ENCODE measurements at places on chromosomes 11 and 22.
A peak's percentile ranks its signal among the peaks of the same experiment; 100 is the strongest.

- DNase-seq: no peak
Observed at GRCh38 chr11:43217849-43218248, 93.9 kb upstream of the API5 start.

GRCh38 chr11:134036492-134037045, 32.3 kb upstream of the JAM3 start:
- no peak for DNase-seq

- peak; percentile 17 for DNase-seq
Observed at GRCh38 chr11:89529626-89530380, 38.6 kb upstream of the NOX4 start.

DNA sequence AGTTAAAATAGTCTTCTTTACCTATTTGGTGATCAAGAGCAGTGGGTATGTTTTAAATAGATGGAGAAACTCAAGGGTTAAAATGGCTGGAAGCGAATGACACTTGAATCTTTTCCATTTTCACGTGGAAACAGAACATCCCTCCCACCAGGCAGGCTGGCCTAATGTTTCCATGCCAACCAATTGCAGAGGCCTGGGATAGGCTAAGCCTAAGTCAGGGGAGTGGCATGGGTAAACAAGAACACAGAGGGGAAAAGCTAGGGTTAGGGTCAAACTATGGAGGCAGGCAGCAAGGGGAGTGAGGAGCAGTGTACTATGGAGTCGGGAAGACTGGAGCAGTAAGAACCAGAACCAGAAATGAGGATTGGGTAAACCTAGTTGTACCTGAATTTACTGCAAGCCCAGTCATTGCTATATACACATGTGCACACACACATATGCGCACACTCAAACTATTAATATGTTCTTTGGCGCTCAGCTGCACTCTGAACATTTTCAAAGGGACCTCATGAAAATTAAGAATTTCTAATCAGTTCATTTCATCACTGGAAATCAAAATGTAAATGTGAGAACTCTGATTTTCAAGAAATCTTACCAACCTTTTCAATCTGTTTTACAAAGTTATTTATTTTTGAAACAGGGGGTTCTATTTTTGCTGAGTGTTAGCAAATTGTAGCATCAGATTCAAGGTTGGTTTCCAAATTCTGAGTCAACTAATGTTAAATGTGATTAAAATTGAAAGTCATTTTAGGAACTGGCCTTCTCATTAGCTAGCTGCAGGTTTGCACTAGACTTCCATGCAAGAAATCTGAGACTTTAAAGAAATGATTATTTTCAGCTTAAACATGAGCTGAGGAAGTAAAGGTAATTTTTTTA, 327.0 kb upstream of the CCDC90B start:
- no peak for DNase-seq

DNA sequence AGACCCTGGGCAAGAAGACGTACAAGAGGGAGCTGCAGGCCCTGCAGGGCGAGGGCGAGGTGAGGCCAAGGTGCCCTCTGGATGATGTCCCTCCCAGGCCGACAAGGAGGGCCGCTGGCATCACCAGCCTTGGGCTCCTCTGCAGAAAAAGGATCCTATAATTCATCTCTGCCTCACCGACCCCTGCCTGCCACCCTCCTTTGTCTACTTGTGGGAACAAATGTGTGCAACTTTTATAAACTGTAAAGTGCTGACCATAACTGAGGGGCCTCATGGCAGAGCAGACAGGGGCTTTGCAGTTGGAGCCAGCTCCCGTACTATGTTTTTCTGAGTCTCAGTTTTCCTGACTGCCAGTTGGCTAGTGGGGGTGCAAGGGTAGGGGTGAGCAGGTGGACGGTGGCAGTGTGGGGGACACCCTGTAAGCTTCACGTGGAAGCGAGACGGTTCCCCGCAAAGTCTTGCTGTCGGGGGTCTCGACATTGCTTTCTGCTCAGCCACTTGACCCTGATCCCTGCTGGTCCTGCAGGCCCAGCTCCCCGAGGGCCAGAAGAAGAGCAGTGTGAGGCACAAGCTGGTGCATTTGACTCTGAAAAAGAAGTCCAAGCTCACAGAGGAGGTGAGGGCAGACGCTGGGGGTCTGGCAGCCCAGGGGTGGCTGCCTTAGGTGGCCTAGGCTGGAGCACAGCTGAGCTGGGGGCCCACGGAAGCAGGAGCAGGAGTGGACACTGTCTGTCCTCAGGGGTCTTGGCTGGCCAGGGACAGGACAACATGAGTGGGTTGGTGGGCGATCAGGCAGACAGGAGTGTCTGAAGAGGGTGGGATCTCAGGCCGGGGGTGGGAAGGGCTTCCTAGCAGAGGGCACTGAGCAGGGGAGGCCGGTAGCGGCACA, 54.7 kb downstream of the MYO7A start:
- DNase-seq: no peak

DNA sequence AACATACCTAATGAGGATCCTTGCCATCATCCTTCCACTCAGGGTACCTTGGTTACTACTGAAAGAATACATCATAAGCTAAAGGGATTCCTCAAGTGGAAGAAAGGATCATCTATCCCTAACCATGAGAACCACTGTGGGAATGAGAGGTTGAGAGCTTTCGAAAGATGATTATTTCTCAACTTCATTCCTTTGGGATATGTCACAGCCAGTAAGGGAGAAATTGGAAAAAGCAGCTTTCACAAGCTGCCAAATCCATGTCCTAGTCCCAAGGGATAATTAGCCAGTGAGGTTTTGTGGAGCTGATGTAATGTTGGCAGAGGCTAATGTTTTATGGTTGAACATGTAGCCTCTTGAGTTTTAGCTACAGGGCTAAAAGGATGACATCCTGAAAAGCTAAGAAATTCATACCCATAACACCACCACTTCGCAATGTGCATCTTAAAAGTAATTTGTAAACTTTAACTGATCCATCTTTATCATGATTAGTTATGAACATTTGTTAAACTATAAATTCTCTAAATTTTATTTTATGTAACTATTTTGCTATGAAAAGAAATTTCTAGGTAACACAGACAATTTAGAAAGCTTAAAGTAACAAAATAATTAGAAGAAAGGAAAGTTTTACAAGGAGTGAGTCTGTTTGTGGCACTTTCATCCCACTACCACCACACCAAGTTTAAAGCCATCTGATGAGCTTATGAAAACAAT, 123.9 kb downstream of the MRTFA start:
- no peak for DNase-seq

- no peak for DNase-seq
Observed at GRCh38 chr22:29816539-29816938, 21.5 kb downstream of the ASCC2 start.

- no peak for DNase-seq
Observed at GRCh38 chr11:103384652-103385051, 275.4 kb downstream of the DYNC2H1 start.

DNA sequence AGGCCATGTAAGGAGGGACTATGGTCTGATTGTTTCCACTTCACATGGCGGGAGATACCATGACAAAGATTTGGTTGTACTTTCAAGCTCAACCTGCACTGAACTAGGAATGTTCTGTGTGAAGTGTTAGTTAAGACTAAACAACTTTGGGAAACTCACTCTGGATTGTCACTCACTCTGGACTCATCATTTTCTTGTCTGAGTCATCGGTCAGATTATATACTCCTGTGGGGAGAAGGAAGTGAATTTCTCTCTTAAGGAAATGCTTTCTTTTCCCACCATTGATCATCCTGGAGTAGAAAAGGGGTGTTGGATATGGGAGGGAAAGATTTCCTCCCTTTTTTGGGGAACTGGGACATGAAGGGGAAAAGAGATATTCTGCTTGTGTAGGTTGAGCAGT, 26.9 kb upstream of the CAT start:
- DNase-seq: no peak

GRCh38 chr22:29570456-29570855, 10.5 kb downstream of the NIPSNAP1 start:
- DNase-seq: no peak

DNA sequence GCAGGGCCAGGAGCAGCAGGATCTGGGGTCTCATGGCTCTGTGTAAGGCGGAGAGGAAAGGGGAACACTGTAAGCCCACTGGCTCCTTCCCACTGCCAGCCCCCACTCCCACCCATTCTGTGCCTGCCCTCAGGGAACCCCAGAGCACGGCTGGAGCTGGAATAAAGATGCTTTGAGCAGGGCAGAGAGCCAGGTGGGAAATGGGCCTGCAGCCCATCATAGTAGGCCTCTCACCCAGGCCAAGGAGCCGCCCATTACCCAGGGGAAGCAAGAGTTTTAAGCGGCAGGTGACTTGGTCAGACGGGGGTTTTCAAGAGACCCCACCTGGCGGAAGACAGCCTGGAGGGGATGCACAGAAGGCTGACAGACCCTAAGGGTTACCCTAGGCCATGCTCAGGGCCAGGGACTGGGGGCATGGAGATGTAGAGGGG, 4.6 kb downstream of the LRRC32 start:
- DNase-seq: no peak

DNA sequence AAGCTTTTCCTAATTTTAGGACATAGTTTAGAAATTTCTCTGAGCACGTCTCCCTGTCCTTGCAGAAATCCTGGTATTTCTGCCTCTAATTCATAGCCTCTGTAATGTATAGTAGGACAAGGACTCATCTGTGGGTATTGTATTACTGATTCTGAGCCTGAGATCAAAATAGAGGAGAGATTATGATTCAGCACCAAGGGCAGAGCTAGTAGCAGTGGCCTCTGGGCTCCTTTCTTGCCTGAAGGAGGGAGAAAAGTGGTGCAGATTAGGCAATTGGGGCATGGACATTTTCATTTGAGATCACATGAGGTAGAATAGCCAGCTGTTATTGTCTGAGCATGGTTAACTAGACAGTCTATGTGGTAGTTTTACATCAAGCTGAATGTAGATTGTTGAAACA, 2.8 kb downstream of the MADD start:
- DNase-seq: no peak
